Activated CD8-positive, alpha-beta memory T cell treated with anti-CD3 and anti-CD28 coated beads for 1 hour (primary cell): ENCODE measurements at places on chromosomes 4 and X.

- DNase-seq: no peak
Measured at GRCh38 chr4:3658530-3658913, 107.7 kb upstream of the ADRA2C start.

DNA sequence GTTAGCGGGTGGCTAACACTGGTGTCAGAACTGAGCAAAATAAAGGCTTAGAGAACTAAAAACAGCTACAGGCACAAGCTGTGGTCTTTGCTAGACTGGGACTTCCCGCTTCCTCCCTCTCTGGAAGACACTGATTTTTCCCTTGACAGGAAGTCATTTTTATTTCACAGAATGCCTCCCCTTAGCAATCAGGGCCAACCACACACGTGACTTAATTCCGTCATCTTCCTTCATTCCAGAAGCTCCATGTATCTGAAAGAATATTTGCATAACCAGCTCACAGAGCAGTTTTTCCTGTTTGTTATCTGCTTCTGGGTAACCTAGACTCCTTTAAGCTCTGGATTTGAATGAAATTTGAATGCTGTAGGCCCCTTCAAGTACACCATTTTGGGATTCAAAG is 327.5 kb upstream of the FRG1 start:
- no peak for DNase-seq

DNA sequence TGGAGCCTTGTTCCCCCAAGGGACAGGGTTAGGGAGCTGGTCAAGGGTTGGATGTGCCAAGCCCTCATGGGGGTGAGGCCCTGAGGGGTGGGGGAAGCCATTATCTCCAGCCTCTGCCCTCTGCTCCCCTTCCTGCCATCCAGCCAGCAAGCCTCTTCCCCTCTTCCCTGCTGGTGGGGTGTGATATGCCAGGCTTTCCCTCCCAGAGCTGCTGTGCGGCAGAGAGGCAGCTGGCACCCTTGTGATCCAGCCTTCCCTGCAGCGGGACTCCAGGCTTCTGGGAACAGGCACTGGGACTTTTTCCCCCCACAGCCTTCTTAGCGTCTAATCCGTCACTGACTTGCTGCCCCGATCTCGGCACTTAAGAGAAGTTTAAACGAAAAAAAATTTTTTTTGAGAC is 6.3 kb downstream of the SSR4 start:
- DNase-seq: no peak

- no peak for DNase-seq
Measured at GRCh38 chr4:84952004-84952403, 14.5 kb downstream of the WDFY3 start.

DNA sequence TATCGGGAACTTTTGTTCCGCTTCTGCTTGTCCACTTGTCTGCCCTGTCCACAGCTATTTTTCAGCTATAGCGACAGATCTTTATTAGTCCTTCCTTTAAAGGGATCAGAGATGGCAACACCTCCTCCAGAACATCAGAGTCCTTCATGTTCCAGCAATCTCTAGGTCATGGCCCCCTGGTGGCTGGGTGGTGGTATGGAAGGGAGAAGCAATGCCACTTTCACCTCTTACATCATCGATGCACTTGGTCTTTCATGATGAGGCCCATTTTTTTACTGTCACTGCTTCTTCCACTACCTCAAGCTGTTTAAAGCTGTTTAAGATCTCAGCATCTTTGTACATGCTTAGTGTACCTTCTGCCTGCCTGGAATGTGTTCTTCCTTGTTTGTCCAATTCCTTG is 106.7 kb downstream of the ARHGAP6 start:
- peak; percentile 0 for DNase-seq

- DNase-seq: no peak
Measured at GRCh38 chr4:113899271-113900070, 80.0 kb downstream of the ARSJ start.

DNA sequence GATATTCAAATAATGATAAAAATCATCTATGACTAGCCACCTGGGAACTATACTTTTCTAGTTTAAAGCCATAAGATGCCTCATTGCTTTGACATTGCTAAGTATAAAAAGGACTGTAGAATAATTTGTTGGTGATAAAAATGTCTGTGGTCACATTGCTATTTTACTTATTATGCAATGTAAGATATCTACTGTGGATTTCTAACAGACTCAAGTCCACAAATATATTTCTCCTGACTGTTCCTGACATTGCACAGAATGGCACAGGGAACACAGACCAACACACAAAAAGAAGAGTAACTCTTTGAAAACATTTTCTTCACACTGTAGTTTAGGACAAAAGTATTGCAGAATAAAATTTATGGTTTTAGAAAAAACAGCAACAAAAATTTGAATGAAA is 2.2 kb upstream of the TMPRSS11E start:
- no peak for DNase-seq

GRCh38 chr4:4333265-4333706 is 43.2 kb downstream of the ZBTB49 start:
- no peak for DNase-seq

- DNase-seq: peak; percentile 65
Measured at GRCh38 chrX:135973548-135974278, at the start of gene MMGT1. Gene MMGT1 (minus strand): TSS chrX:135973988. CDS start chrX:135973675, 313 bp downstream.

GRCh38 chr4:25551605-25552004 is 104.0 kb upstream of the SLC34A2 start:
- no peak for DNase-seq

DNA sequence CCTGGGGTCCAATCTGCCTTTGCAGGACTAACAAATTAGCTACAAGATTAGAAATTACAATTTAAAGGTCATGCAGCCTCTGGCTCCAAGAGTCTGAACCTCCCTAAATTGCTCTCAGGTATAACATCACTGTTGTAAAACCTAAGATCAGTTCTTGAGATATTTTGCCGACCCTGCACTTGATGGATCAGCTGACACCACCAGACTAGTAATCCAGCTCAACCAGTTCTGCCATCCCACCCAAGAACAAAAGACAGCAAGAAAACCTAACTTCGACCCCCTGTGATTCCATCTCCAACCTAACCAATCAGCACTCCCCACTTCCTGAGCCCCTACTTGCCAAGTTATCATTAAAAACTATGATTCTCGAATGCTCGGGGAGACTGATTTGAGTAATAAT is 323.0 kb upstream of the BOD1L1 start:
- DNase-seq: no peak

- DNase-seq: no peak
Measured at GRCh38 chr4:113445286-113445685, 316.3 kb downstream of the CAMK2D start.

DNA sequence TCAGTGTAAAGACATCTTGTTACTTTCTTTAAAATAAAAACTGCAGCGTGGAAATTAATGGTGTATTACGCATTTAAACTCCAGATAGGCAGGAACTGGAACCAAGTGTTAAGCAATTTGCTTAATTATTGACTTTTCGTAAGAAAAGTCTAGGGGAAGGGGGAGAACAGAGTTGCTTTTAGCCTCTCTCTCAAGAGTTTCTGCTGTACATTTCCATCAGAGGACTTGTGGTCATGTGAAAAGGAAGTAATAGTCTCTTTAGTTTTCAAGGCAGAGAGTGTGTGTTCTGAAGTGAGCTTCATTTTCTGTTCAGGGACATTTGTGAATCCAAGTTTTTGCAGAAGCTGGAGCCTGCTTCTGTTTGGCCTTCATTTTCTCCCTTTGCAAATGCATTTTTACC is 127.2 kb downstream of the UBE2K start:
- no peak for DNase-seq

DNA sequence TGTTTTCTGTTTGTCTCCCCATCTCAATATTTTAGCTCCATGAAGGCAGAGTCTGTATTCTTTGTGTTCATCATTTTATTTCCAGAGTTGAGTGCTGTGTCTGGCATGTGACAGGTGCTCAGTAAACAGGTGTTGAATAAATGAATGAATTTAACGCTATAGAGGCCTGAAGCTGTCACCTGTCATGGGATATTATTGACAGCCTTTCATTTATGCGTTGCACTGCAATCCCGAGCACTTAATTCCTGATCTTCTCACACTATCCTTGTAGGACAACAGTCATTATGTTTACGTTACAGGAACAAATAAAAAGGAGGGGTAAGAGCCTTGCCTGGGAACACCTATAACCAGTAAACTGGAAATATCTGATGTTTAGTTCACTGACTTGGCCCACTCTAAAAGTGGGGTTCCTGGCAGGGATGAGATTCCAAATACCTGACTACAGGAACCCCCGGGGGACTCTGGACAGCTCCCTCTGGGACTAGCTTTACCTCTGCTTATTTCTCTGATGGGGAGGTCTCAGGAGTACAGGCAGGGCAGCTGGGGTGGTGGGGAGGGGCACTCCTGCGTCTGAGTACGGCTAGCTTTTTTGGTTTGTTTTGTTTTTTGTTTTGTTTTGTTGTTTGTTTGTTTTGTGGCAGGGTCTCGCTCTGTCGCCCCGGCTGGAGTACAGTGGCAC is 36.6 kb downstream of the SEL1L3 start:
- no peak for DNase-seq

- DNase-seq: no peak
Measured at GRCh38 chr4:107473126-107473525, 246.9 kb downstream of the PAPSS1 start.

- no peak for DNase-seq
Measured at GRCh38 chrX:1902901-1903235, 288.0 kb downstream of the ASMT start.

- DNase-seq: no peak
Measured at GRCh38 chr4:176009254-176009653, 56.4 kb upstream of the WDR17 start.

- no peak for DNase-seq
Measured at GRCh38 chr4:68272860-68273259, 27.4 kb upstream of the TMPRSS11B start.

GRCh38 chrX:106718709-106719108 is 7.8 kb upstream of the RNF128 start:
- no peak for DNase-seq

DNA sequence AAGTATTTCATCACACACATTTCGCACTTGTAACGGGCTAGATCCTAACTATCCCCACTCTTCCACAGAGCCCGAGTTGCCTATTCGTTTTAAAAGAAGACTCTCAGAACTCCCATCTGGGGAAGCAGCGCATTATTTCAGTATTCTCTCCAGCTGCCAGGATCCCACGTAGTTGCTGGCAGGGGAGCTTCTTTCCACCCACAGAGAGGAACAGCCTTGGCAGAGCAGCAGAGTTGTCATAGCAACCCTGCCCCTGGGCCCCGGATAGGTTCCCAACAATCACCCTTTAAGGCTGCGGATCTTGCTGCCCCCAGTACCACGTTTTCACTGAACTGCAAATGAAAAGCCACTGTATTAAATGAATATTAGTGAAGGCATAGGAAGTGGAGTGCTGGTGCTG is 106.7 kb downstream of the GPM6A start:
- no peak for DNase-seq

DNA sequence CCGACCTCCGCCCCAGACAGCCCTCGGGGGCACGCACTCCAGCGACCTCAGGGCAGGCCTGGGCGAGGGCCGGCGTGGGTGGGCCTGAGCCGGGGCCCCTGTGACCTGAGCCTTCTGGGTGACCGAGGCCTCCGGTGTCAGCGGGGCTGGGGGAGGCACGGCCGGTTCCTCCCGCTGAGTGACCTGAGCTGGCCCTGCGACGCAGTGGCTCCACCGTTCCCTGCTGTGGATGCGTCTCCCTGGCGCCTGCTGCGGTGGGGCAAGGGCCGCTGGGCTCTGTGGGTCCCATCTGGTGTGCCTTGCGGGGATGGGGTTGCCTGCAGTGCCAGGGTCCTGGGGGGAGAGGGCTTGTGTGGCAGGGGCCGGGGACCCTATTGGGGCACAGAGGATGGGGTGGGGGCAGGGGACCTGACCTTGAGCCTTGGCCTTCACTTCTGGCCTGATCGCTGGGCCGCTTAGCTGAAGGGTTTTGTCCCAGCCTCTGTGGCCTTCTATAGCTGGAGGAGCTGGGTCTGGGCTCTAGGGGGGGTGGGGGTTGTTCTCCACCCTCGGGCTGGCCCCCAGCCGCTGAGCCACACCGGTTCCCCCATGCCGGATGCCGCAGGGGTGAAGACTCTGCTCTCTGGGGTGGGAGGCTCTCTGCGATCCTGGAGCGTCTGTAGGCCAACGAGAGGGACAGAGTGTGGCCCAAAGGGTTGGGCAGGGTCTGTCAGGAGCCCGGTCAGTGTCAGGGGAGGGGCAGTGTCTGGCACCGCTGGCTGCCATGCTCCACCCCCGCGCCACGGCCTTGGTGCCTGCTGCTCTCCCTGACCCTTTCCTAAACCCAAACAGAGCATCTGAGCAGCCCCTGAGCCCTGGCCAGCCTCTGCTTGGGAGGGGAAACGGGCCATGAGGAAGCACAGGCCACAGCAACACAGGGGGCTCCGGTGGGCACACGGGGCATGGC is 2.3 kb downstream of the NAT8L start:
- no peak for DNase-seq

DNA sequence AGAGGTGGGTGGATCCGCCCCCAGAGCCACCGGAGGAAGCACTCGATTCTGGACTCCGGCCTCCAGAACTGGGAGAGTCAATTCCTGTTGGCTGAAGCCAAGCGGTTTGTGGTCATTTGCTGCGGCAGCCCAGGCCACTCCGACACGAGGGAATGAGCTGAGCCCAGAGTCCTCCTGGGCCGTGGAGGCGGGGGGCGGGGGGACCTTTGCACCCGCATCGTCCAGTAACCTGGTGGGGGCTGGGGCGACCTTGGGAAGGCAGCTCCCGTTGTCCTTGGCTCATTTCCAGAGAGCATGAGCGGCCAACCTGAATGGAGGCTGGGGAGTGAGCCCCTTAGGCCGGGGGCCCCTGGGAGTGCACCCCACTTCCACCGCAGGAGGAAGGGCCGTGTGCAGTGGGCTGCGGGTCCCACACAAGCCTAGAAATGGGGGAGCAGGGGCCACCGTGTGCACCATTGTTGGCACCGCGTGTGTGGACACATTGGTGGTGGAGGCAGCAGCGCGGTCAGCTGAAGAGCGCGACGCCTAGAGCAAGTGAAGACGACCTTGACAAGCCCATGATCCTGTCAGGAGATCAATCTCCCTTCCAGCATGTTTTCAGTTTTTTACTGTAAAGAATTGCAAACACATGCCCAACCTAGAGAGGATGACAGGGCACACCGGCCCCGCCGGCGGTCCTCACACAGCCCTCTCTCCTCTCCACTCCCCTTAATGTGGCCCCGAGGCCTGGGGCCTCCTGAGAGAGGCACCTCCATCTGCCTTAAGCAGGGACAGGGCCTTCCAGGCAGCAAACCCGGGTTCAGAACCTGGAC is 19.9 kb upstream of the DUSP9 start:
- no peak for DNase-seq

DNA sequence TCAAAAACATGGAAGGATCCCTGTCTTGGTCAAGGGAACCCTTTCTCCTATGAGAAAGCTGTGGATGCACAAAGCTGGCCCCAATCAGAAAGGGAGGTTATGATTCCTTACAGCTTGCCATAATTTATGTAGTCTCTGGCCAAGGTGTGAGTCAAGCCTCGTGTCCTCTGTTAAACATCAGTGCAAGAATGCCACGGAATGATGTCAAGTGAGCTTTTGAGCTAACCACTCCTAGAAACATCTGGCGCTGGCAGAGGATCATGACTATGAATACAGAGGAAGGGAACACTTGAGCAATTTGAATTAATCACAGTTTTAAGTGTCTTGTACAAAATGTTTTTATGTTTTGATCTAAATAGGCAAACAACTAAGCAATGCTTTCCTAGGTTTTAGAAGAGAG is 51.5 kb upstream of the RAP2C start:
- DNase-seq: no peak
